ENCODE measurements at places on chromosomes 2 and 18.

- DNase-seq = no peak
Measured at GRCh38 chr18:47560723-47561715, 309.6 kb upstream of the SKOR2 start.

DNA sequence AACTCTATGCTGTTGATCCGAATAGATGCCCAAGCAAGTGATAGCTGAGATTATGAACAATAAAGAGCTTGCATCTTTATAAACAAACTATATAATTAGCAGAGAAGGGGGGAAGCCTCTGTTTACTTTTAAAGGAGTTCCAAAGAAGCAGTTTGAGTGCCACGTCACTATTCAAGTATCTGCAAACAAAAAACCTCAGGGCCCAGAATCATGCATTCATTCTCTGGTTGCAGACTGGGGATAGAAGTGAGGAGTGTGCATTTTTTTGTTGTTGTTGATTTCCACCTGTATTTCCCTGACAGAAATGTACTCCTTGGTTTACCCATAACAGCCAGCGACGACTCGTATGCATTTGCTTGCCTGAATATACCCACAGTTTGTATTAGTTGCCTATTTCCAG, 264.3 kb downstream of the PTGR3 start:
- DNase-seq = no peak

- DNase-seq = no peak
Measured at GRCh38 chr2:101733257-101733993, 35.9 kb downstream of the MAP4K4 start.

GRCh38 chr2:123101434-123101833, 923.7 kb upstream of the CNTNAP5 start:
- DNase-seq = no peak

DNA sequence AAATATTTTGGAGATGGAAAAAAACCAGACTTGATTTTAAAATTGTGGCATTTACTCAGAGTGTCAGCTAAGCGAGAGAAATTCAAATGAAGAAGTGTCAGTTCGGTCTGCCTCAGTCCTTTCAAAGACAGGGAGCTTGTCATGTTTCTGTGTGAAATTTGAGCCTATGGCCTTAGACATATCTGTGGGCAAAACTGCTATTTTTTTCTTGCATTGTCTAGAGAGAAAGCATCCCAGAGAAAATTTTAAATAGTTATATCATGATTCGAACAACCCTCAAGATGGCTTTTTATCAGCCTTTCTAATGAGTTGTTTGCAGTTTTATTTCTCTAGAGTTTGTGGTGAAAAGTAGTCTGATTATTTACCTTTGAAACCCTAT, 50.2 kb upstream of the KCNE4 start:
- no peak for DNase-seq

GRCh38 chr2:96601382-96602292, 36.5 kb downstream of the KANSL3 start:
- DNase-seq = no peak

- no peak for DNase-seq
Measured at GRCh38 chr2:37405781-37406180, 61.4 kb downstream of the QPCT start.

DNA sequence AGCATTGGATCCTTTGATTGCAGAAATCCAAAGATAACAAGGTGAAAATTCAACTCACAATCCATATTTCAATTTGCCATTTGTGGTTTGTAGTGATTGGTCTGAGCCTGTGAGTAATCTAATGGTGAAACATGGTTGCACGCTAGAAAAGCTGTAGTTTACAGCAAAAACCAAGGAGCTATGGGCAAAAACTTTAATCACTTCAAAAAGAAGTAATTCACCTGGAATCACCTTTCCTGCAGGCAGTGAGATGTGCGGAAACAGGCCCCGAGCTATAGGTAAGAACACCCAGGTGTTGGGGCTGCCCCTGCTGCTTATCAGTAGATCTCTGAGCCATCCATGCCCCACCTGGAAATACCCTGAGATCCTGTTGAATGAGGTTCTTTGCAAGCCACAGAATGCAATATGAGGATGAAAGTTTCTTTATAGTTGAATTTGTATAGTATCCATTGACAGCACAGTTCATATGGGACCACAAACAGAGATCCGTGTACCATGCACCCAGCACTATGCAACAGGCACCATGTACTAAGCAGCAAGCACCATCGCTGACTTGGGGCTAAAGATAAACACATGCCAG, 208.2 kb downstream of the SPP2 start:
- no peak for DNase-seq

- DNase-seq = no peak
Measured at GRCh38 chr2:84807063-84807485, 73.8 kb downstream of the TRABD2A start.

DNA sequence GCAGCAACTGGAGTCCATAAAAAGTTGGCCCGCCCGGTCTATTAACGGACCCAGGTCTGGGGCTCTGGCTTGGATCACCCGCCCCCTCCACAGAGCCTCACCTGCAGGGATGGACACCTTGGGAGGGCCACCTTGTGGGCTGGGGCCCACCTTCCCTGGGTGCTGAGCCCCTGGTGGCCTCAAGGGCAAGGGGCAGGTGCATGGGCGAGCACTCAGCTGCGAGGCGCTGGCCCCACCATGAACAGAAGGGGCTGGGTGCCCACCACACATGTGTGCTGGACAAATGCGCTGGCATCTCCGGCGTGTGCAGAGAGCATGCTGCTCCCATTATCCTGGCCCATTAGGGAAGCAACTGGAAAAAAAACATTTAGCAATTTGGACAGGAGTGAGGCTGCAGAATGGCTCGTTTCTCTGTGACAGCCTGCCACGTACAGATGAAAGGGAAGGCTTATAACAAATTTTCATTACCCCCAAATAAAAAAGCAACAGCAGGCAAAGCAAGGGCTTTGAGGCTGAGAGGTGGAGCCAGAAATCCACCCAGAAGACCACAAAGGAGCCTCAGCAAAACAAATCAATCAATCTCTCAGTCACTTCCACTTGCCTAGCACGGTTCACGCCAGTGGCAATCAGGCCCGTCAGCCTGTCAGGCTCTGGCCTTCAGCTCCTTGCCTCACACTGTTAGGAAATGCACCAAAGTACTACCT, 253.1 kb upstream of the ZNF521 start:
- no peak for DNase-seq

- no peak for DNase-seq
Measured at GRCh38 chr2:197598450-197598849, 76.9 kb downstream of the RFTN2 start.

GRCh38 chr2:135870571-135870970, 5.7 kb downstream of the MCM6 start:
- DNase-seq = no peak

GRCh38 chr18:4639628-4640310, 184.7 kb upstream of the DLGAP1 start:
- DNase-seq = no peak

GRCh38 chr18:75400366-75400765, 27.1 kb downstream of the SMIM21 start:
- DNase-seq = no peak

DNA sequence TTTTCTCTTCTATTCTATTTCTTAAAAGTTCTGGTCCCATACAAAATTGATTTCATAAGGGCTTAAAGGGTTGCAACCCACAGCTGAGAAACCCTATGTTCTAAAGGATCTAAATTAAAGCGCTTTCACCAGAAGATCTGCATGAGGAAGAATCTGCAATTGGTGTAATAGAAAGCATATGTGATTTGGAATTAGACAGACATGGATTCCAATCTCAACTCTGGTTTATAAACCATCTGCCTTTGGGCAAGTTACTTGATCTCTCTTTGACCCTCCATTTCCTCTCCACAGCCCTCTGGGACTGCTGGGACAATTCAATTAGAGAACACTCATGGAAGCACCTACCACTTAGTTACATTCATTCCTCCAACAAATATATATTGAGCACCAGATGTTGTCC, 178.7 kb downstream of the ANTXR1 start:
- no peak for DNase-seq

GRCh38 chr18:47075098-47075883, 39.9 kb upstream of the ELOA2 start:
- DNase-seq = no peak

DNA sequence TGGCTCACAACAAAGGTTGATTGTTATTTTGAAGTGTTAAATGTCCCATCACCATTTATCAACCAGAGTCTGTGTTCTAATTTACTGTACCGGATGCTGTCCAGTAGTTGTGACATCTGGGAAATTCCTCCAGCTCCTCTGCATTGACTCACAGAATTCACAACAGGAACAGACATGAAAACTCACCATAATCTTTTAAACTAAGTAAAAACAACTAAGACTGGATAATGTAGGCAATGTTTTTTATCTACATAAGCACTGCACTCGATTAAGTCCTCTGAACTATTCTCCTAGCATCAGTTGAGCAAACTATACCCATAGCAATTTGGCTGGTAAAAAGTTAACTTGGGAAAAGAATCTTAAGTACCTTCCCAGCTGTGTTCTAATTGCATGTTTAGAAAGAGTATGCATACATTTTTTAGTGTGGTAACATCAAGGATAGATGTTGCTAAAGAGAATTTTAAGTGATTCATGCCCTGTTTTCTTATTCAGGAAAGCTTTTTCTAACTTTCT, 42.9 kb upstream of the MYO1B start:
- DNase-seq = no peak

- DNase-seq = no peak
Measured at GRCh38 chr2:15941871-15942710, 1.7 kb downstream of the MYCN start.

DNA sequence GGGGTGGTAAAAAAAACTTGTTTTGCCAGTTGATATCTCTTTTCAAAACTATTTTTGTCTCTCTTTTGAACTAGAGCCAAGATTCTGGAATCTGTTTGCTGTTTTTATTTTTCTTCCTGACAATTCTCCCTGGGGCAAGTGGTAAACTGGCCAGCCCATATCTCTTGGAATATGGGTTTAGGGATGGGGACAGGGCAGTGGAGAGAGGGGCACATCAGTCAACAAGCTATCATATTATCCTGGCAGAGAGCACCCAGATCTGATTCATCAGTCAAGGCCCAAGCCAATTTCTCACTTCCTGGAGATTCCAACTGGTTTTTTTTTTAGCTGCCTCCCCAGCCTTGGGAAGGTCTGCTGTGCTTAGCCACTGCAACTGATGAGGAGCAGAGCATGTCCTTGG, 52.3 kb downstream of the ARHGAP28 start:
- DNase-seq = no peak

DNA sequence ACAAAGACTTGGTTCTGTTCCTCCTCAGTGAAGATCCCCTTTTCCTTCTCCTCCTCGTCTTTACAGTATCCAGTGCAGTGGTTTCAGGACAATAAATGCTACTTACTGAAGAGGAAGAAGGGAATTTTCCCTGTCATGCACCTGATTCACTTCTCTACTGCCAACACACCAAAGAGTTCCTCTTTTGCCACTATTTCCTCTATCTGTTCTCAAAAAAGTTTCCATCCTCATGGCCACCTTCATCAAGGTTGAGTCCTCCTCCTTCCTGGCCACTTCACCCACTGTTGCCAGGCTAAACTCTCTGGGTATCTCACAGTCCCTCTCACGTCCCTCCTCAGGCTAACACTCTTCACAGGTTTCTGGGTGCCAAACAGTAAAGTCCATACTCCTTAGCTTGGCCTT, 41.7 kb downstream of the PLEKHM3 start:
- DNase-seq = no peak

GRCh38 chr2:239946864-239947728, 78.0 kb downstream of the NDUFA10 start:
- DNase-seq = no peak

DNA sequence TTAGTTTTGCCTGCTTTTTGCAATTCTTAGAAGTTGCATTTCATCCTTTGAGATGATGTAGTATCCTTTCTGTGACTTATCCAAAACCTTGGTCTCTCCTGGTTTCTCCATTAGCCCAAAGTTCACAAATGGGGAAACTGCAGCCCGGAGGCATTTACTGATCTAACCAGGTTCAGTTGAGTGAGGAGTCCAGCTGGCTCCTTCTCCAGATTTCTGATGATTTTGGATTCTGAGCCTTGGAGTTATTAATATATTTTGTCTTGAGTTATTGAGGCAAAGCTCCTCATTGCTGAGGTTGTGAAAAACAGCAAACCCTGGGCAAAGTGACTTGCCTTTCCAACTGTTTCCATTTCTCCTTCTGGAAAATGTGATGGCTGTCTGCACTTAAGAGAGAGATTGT, 1.7 kb downstream of the SLC1A4 start:
- DNase-seq = no peak

- DNase-seq = no peak
Measured at GRCh38 chr18:10926621-10927161, 222.7 kb downstream of the PIEZO2 start.

DNA sequence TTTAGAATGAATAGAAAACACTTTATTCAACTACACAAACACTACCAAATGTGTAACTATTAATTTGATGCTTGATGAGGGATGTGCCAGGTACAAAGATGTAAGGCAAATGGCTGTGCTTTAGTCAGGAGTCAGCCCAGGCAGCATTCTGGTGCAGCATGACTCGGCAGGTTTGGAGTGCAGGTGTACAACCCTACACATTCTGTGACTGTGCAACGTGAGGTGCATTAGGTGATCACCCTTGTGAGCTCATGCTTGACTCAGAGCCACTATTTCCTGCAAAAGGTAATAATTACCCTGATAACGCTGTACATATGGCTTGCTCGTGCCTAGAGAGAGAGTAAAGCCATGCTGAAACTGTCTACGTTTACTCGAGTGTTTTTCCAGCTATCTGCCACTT, 288.7 kb upstream of the DSEL start:
- DNase-seq = no peak

- no peak for DNase-seq
Measured at GRCh38 chr18:12333506-12334290, 25.7 kb downstream of the TUBB6 start.

GRCh38 chr18:12283256-12283655, 24.8 kb upstream of the TUBB6 start:
- no peak for DNase-seq

DNA sequence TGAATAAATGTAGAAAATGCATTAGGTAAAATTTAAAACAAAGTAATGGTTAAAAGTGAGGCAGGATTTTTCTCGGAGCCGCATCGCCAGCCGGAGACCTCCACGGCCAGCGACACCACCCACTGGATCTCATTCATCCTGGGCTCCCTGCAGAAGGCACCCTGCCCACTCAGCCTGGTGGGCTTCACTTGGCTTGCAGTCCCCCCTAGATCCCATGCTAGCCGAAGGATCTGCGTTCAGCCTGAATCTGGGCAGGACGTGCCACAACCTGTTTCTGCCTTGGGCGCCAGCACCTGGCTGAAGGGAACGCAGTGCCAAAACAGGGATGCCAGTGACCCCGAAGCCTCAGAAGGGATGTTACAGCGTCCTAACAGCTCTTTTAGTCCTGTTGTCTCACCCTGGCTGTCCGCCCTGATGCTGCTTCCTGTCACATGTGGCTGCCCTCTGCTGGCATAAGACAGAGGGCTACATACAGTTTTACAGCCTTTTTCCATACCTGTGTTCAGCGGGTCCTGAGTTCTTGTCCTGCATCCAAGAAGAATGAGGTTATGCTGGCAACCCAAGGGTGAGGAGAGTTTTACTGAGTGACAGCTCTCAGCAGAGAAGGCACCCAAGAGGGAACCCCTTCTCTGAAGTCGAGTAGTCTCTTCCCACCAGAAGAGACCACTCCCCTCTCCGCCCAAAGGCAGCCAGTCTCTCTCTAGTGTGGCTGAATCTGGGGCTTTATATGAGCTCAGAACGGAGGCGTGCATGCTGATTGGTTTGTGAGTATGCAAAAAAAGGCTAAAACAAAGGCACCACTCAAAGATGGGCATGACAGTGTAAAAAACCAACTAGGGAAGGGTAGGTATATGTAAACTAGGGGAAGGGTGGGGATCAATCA, 173.1 kb upstream of the GYPC start:
- no peak for DNase-seq
